ENCODE measurements at places on chromosomes 6 and 20.

DNA sequence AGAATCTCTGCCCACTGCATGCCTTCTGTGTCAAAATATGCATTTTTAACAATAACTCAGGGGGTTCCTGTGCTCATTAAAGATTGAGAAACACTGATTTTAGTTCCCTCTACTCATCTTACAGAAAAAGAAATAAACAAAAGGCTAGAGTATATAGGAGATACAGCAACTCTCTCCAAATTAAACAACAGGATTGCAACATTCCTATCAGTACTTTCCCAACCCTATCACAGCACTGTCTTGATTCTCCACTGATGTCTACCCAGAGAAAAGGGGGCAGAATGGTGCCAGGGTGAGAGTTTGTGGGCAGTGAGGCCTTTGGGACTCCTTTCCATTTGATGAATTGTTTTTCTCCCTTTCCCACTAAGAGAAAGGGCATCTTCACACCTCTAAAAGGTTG, 4.7 kb downstream of the OTOR start:
- DNase-seq: no peak

DNA sequence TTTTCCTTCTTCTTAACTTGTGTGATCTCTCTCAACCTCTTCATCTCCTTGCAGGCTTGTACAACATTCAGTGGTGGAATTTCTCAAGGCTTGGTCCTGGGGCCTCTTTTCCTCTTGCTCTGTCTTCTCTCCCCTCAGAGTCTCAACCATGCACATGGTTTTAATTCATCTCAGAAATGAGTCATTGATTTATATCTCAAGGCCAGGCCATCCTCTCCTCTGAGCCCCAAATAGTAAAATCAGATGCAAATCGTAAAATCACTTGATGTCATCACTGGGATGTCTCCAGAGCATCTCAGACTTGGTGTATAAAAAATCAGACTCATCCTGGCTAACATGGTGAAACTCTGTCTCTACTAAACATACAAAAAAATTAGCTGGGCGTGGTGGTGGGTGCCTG, 85.0 kb downstream of the FNDC1 start:
- no peak for DNase-seq

DNA sequence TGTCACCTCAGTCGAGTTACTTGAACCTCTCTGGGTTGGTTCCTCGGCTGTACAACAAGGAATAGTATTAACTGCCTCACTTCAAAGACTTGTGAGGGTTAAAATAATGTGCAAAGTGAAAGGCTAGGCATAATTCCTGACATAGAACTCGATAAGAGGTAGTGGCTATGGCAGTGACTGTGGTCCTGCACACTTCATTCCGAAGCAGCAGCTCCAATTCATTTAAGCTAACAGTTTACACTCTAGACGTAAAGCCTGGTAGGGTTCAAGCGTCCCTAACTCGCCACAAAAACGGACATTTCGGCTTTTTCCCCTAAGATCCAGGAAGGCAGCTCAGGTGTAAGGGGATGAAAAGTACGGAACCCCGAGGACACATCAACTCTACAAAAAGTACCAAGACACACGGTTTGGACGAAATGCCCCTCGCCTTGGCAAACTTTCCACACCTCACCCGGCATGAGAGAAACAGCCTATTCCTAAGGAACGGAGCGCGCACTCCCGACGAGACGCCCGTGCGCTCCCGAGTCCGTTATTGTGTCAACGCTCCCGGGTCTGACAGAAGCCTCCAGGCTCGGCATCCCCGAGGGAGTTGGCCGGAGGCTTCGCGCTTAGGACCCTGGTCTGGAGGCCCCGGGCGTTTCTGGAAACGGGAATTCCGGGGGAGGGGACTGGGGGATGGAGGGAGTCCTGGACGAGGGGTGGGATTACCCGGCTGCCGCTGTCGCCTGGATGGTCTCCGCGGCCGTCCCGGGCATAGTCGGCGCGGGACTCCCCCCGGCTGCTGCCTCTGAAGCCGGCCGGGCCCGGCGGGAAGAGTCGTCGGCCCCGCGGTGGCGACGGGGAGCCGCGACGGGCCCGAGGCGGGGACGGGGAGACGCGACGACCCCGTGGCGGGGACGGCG, 937 bp downstream of the ZNF318 start:
- DNase-seq: peak; percentile 62

DNA sequence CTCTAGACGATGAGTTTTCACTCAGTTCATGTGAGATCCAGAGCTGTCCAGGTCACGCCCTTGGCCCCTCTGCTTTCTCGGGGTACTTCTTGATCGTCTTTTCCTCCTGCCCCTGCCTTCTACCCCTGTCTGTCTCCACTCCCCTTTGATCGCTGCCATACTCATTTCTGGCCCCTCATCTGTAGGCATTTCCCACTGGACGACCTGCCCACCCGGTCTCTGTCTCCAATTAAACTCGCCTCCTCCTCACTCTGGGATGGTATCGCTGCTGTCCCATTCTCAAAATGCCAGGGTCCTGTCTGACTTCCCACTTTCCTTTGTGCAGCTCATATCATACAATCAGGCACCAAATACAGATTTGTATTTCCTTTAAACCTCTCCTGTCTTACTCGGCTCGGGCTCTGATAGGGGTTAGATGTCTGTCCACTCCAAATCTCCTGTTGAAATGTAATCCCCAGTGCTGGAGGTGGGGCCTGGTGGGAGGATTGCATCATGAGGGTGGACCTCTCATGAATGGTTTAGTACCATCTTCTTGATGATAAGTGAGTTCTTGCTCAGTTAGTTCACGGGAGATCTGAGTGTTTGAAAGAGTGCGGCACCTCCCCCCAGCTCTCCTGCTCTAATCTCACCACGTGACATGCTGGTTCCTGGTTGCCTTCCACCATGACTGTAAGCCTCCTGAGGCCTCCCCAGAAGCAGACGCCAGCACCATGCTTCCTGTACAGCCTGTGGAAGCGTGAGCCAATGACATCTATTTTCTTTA, 3.5 kb upstream of the SYNJ2 start:
- no peak for DNase-seq

DNA sequence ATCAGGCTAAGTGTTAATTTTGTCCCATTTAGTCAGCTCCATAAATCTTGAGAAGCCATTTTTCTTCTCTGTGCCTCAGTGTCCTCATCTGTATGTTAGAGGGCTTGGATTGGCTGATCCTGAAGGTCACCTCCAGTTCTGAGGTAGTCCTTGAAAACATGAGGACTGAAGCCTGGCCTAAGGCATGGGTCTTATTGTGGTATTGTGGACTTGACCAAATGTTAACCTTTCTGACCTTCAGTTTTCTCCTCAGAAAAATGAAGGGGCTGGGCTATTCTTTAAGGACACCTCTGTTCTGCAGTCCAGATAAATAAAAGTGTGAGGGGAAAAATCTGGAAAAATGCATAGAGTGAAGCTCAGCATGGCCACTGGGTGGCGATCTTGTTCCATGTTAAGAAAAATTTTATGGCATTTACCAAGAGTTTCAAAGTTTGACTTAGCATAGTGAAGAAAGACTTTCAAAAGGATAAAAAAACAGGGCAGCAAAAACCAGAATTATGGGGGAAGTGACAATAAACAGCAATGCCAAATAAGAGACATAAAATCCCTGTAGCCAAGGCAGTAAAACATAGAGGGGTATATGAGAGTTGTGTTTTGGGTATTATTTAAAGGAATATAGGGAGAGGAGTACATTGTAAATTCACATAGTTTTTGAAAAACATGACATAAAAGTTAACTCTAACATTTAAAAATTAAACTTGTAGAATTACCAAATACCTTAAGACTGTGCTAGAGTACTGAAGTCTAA, 13.2 kb upstream of the TFB1M start:
- peak; percentile 83 for DNase-seq

DNA sequence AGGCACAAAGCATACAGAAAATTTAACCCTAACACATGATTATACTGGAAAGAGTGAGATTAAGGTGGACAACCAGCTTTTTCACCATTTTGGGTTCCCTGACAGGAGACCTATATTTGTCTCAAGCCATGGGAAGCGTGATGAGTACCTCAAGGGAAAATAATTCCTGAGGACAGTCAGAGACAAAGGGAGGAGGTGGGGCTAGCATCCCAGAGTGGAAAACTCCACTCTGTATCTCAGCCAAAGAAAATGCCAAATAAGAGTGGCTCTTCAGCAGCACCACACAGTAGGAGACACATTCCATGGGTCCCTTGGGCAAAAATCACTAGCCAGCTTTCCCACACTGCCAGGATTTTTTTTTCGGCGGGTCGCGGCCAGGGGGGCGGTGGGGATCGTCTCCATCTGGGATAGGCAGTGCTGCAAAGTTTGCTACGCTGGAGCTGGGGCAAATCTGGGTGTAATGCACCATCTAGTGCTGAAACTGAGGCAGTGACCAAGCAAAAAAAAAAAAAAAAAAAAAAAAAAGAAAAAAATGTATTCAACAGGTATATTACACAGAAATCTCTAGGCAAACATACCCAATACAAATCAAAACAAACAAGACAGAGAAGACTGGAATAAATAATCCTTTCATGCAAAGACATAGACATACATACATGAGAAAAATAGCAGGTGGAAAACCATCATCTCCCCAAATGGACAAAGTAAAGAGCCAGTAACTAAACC, 77.3 kb upstream of the SLC35F1 start:
- peak; percentile 33 for DNase-seq

DNA sequence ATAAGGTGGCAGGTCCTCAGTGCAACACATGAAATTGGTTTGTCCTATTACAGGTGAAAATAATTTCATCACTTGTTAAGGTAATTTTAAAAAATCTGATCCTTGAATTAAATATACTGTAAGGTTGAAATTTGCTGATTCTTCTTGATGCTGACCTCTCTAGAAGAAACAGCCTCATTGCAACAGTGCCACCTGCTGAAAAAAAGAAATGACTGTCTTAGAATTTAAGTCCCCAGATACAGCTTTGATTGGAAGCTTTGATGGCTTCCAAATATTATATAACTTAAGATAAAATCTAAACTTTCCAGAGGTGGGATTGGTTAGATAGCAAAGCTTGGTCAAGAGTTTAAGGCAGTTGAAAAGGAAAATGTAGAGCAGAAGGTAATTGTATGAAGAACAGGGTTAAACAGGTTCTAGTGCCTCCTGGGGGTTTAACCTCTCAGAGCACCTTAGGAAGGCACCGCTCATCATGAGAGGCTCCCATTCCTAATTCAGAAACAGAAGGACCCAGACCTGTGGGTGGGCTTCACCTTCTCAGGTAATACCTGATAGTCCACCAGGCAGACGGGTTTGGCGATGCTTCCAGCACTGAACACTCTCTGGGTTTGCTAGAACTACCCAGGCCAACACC, 401.0 kb downstream of the PAX1 start:
- DNase-seq: no peak

GRCh38 chr6:169792306-169793015, 41.0 kb downstream of the ERMARD start:
- DNase-seq: no peak

- peak; percentile 63 for DNase-seq
These were observed 20.1 kb upstream of the RNGTT start for GRCh38 chr6:88983532-88983931.

DNA sequence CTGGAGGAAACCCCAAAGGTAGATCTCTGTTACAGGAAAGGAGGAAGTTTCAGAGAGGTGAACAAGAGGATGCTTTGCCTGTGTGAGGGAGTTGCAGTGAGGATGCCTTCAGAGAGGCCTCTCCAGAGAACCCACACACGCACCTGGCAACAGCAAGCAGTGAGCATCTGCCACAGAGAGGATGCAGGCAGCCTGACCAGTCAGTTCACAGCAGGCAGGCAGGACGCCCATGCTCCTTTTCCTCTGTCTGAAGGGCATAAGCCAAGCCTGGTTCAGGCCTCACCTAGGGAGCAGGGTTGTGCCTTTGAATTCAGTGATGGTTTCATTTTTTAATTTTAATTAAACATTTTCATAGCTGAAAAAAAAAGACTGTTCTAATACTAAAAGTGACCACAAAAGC, 346.0 kb upstream of the MARCKS start:
- no peak for DNase-seq

DNA sequence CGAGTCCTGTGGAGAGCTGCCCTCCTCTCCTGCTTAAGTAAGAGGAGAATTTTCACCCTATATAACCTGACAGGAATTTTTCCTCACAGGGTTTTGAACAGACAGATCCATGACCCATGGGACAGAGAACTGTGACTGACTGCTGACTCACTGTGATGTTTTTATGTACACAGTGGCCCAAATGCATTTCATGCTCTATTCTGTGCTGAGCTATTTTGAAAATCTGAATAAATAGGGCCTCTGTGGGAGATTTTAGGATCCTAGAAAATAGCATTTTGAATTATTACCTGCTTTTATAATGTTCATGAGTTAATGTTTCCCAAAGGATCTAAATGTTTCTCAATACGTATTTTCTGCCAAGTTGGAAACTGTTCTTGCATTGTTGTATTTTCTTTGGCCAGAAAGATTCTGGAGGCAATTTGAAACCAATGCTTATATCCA, 577.4 kb downstream of the HTR1B start:
- no peak for DNase-seq

GRCh38 chr6:43983632-43984031, 143.6 kb downstream of the MRPL14 start:
- no peak for DNase-seq

- no peak for DNase-seq
These were observed 8.8 kb upstream of the NKX2-2 start for GRCh38 chr20:21522481-21523280.

DNA sequence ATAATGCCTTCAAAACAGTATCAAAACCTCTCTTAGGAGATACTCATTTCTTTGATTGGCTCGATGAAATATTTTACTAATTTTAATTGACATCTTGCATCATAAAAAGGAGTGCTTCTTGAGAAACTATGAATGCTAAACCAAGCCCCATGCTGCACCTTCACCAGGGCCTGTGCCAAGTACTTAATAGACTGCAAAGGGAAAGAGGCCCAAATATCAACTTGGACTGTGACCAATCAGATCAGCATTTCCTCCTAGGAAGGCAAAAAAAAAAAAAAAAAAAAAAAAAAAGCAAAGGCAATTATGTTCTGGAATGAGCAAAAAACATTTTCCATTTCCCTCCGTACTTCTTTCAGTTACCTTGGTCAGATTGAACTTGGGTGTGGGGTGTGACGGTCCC, 253.0 kb upstream of the SOX4 start:
- no peak for DNase-seq

DNA sequence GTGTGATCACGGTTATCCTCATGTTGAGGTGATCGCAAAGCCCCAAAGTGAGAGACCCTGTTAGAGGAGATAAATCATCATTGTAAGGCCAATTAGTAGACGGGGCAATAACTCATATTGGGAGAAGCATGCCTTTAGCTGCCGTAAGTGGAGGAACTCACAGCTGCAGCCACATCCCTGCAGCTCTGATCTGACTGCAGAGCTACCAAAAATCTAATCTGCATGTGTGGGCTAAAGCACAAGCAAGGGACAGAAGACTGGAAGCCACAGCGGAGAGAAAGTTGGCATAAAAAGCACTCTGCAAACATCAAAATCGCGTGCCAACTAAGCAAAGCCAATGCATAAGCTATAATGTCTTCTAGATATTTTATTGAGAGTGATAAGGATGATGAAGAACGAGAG, 79.8 kb downstream of the TBC1D7 start:
- DNase-seq: no peak

- DNase-seq: no peak
These were observed 261.5 kb downstream of the SLC24A3 start for GRCh38 chr20:19473922-19474286.

- DNase-seq: no peak
These were observed 20.5 kb downstream of the LAMA4 start for GRCh38 chr6:112233847-112234246.

Data from suppressor macrophage treated with lipopolysaccharide for 1 hour (primary cell).